ENCODE measurements at places on chromosomes 5 and 9.

GRCh38 chr5:81572201-81572600 lies 178.3 kb upstream of the ACOT12 start:
- no peak for DNase-seq

GRCh38 chr5:142998316-142999020 lies 228.3 kb downstream of the ARHGAP26 start:
- DNase-seq: no peak

GRCh38 chr9:127722055-127722745 lies 6.3 kb downstream of the TTC16 start:
- no peak for DNase-seq

DNA sequence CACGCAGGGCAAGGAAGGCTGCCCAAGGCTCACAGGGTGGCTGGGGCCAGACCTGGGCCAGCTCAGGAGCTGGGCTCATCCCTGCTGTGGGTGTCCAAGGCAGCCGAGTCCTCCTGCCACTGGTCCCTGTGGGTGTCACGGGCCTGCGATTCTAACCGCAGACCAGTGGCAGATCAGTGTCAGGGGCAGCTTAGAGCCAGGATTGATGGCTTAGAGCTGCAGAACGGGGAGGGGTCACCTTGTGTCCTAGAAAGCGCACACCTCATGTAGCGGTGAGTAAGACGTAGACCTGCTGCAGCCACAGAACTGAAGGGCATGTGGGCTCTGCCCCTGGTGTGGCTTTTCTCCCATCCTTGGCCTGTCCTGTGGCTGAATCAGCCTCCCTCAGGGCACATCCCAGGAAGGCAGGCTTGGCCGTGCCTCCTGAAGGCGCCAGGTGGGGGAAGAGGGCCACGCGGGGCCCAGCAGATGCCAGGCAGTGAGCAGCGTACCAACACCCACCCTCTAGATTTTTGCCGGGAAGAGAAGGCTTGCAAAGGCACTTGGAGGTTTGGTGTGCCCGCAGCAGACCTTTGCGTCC lies 78.3 kb upstream of the FCN2 start:
- no peak for DNase-seq

DNA sequence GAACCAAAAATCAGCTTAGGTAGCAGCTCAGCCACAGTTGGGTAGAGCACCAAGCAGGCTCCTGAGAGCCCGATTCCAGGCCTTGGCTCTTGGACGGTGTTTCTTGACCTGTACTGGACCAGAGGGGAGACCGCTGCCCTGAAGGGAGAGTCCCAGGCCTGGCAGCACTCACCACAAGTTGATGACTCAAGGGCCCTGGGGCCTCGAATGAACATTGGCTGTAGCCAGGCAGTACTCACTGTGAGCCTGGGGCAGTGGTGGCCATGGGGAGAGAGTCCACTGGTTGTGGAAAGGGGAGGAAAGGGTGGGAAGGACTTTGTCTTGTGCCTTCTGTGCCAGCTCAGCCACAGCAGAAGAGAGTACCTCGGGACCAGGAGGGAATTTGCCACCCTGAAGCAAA lies 166.1 kb downstream of the EDIL3 start:
- DNase-seq: no peak

- DNase-seq: no peak
These were observed 160.0 kb downstream of the PIK3R1 start for GRCh38 chr5:68375540-68375939.

GRCh38 chr5:95081982-95082381 lies 202.9 kb downstream of the MCTP1 start:
- no peak for DNase-seq

DNA sequence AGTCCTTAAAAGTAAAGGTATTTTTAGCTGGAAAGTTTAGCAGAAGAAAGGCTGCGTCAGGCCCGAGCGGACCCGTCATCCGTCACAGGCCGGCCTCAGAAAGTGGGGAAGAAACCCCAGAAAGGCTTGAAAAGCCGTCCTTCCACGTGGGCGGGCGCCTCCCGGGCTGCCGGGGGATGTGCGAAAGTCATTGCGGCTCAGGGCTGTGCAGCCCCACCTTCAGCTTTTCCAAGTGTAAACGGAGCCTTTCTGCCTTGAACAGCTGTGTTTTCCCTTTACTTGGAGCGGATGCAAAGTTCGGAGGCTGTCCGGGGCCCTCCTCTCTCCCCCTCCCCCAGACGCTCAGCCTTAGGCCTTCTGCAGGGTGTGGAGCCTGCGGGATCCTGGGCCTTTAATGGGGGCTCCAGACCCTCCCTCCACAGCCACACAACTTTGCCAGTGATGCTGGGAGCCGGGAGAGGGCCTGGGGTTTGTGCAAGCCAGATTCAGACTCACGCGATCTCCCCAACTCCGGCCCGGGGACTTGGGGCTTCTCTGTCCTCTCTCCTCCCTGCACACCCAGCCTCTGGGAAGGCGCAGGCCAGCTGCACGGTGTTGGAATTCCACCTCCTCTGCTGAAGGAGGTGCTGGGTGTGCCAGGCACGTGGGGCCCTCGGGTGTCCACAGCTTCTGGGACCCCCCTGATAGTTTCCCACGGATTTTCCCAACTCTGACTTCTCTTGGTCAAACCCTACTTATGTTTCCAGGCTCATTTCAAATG lies 95.5 kb upstream of the RAPGEF1 start:
- no peak for DNase-seq

DNA sequence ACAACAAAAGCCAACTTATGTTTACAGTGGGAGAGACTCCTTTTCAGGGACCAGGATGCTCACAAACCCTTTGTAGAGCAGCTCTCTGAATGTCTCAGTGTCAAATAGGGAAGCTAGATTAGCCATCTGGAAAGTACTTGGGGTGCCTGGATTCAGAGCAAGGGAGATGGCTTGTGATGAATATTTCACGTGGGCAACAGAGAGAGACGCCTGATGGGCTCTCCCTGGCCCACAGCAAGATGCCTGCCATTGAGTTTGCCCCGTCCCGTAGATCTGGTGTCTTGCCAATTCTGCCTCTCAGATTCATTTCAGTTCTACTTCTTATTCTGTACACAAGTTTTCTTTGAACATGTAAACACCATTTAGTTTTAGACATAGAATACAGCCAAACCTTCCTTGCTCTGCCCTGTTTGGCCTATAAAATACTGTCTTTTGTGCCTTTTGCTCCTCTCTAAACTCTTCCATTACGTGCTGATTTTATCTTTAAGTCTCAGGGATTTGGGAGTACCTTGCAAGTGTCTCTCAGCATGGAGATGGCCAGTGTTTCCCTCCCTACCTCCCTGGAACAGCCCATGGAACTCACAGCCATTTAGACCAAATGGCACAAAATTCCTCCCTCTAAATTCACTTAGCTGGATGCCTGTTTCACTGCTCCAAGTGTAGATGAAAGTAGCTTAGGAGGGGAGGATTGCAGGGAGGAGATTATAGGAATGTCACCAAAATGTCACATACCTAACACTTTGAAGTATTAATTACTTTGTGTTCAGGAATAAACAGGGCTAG lies 234.3 kb downstream of the SAXO1 start:
- DNase-seq: no peak

- no peak for DNase-seq
These were observed 154.6 kb downstream of the FSTL4 start for GRCh38 chr5:133457439-133458355.

GRCh38 chr9:76049341-76049740 lies 158.9 kb downstream of the PCSK5 start:
- no peak for DNase-seq

DNA sequence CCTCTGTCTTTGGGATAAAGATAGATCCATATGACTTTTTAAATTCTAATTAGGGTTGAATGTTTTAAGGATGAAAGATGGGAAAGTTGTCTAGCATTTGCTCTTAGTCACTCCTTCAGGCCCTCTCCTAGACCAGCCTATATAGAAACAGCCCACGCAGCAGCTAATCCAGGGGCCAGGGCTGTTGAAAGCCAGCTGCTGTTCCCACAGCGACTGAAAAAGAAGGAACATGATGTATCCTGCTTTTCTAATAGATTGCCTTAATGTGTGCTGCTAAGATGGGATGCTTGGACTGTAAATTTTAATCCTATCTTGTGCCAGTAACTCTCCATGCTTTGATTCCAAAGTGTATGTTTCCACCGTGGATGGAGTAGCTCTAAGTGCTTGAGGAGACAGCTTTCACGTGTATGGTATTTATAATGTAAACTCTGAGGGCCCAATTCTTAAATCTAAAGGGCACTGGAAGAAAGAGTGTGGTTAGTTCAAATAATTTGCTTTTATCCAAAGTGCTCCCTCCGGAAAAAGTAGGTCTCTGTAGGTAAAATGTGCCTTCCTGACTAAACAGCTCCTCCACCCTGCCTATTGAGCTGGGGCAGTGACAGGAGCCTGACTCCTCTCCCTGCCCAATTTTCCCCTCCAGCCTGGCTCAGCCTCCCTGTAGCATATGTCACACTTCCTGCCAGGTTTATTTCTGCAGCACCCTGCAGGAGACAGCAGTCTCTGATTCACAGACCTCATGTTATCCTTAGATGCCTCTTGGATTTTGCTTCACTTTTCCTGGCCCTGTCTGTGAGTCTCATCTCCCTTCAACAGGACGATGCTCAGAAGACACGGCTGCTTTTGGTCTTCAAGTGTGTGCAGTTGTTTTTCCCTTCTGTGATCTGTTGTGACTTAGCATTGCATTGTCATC lies 33.2 kb downstream of the SLC36A1 start:
- DNase-seq: no peak
